ENCODE measurements at places on chromosomes 2 and 18. TPM values are rescaled to one million over a fixed set of nuclear protein-coding genes. Genes with fewer than 3 reads are reported as not detected.

- H3K27ac ChIP-seq, result no peak overlapping the region
- H3K27me3 ChIP-seq, result no peaks in the 10 kb centered on the region
- no peak for DNase-seq
- no peak overlapping the region for H3K4me3 ChIP-seq
These were observed 80.5 kb upstream of the SIX2 start for GRCh38 chr2:45089554-45090261.

DNA sequence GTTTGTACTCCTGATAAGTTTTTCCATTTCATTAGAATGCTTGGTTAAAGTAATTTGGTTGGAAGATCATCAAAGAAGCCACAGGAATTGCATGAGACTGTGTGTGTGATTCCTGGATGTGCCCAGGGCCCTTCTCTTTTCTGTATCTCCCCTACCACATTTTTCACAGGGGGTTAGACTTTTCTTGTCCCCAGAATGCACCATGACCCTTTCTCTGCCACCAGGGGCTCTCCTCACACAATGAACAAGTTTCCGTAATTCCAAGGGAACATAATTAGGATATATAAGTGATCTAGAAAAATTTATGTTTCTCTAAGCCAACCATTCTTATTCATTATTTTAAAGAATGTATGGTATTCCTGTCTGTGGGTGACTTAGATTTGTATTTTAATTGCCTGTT lies 291.8 kb downstream of the NEDD4L start:
- no peaks in the 10 kb centered on the region for H3K36me3 ChIP-seq
- no peak overlapping the region for H3K4me3 ChIP-seq
- H3K27me3 ChIP-seq, result no peaks in the 10 kb centered on the region
- H3K4me1 ChIP-seq, result peaks cover 6% of the 10 kb centered on the region

GRCh38 chr2:18403921-18404522 lies 156.4 kb downstream of the RDH14 start:
- H3K27me3 ChIP-seq, result no peaks in the 10 kb centered on the region
- H3K36me3 ChIP-seq, result no peaks in the 10 kb centered on the region
- no peaks in the 10 kb centered on the region for H3K4me1 ChIP-seq
- no peak for DNase-seq
- H3K4me3 ChIP-seq, result no peak overlapping the region
- no peak overlapping the region for H3K27ac ChIP-seq

- H3K36me3 ChIP-seq, result no peaks in the 10 kb centered on the region
- H3K27me3 ChIP-seq, result no peaks in the 10 kb centered on the region
- no peak overlapping the region for H3K4me3 ChIP-seq
- no peak overlapping the region for H3K27ac ChIP-seq
- no peak for DNase-seq
- no peaks in the 10 kb centered on the region for H3K4me1 ChIP-seq
These were observed 143.9 kb upstream of the KLHL29 start for GRCh38 chr2:23241121-23241520.

- H3K27ac ChIP-seq, result no peak overlapping the region
- no peak overlapping the region for H3K4me3 ChIP-seq
- peaks cover 2% of the 10 kb centered on the region for H3K4me1 ChIP-seq
- DNase-seq, result no peak
- H3K36me3 ChIP-seq, result no peaks in the 10 kb centered on the region
- H3K27me3 ChIP-seq, result no peaks in the 10 kb centered on the region
These were observed 28.5 kb upstream of the ACKR3 start for GRCh38 chr2:236541008-236541562.

DNA sequence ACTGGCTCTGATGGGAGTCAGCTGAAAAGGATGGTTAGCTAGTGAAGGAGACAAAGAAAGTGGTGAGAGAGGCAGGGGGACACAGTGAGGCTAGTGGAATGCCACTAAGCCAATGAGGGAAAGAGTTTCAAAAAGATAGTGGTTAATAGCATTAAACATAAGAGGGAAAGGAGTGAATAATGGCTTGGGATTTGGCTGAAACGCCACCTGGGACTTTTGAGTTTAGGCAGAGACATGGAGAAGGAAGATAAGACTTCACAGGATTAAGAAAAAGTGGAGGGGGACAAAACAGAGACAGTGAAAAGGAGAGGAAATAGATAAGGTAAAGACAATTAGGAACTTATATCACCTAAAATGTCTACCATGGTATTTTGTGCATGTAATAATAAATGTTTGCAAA lies 6.9 kb downstream of the CD28 start:
- no peak overlapping the region for H3K4me3 ChIP-seq
- H3K27me3 ChIP-seq, result no peaks in the 10 kb centered on the region
- H3K4me1 ChIP-seq, result no peaks in the 10 kb centered on the region
- no peak overlapping the region for H3K27ac ChIP-seq
- H3K36me3 ChIP-seq, result no peaks in the 10 kb centered on the region
- DNase-seq, result no peak

GRCh38 chr18:55396979-55397378 lies 191.0 kb downstream of the TCF4 start:
- no peaks in the 10 kb centered on the region for H3K27me3 ChIP-seq
- H3K4me3 ChIP-seq, result no peak overlapping the region
- H3K36me3 ChIP-seq, result no peaks in the 10 kb centered on the region
- no peak for DNase-seq
- peaks cover 21% of the 10 kb centered on the region for H3K4me1 ChIP-seq

Gene FAM237A
- total RNA-seq, result not detected

Gene CABYR
- 451 TPM for total RNA-seq

Gene MLPH
- 7.4 TPM for total RNA-seq

Gene GAREM2
- total RNA-seq, result 6.8 TPM

Data from testis (tissue), 5 donors.